ENCODE measurements at places on chromosomes 7 and 10.

- no peak for DNase-seq
Measured at GRCh38 chr7:92336662-92337340, 91.0 kb downstream of the ANKIB1 start.

- DNase-seq = no peak
Measured at GRCh38 chr10:26491934-26492333, 53.8 kb downstream of the APBB1IP start.

DNA sequence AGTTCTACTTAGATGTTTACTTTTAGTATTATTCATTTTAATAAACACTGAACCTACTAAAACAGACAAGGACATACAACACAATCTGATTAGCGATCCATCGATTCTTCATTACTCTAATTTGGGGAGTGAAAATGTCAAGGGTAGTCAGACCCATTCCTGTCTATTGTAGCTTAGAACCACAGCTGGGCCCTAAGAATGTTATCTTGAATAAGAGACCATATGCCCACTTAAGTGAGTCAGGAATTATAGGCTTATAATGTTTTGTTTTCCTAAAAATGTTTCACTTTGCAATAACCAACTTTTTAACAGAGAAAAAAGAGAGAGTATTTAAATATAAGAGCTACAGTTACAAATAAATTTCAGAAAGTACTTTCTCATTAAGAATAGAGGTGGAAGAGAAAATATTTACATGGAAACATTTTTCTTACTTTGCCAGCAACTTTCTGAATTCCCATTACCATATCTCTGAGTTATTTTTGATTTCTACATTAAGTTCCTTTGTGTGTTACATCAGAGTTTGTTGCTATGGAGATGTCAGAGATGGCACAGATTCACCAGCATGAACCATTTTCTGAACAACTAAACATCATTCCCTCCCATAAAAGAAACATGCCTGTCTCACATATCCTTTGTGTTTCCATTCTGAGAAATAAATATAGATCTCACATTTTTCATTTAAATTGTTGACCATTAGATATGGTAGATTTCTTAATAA, 75.4 kb upstream of the SLC13A1 start:
- no peak for DNase-seq

GRCh38 chr10:43795639-43796038, 147.0 kb upstream of the ZNF32 start:
- DNase-seq = no peak

DNA sequence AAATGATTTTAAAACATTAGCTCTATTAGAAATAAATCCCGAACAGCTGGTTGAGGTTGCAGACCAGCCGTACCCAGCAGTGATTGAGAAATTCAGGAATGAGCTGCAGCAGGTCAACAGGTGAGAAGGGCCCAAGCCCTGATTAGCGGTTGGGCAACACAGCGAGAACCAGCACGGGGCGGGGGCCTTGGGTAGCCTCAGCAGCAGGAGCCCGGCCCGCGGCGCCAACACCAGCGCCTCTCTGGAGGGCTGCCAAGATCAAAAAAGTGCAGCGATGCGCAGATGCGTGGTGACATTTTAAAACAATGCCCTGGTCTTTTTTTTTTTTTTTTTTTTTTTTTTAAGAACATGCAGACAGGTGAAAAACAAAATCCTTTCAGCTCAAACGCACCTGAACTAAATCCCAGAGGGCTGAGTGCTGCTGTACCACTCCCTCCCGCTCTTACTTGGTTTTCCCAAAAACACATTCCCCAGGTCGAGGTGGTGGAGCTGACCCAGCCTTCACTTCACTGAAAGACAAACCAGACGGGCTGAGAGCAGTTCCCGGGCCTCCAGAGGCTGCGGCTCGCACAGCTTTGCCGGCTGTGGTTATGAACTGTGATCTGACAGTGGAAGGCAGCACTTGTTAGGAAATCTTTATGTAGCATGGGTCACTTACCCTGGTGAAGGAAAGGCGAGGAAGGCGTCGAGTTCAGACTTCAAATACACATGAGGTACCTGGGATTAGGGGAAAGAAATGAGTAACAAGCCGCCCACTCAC, 579.4 kb downstream of the SDK1 start:
- DNase-seq = no peak

- DNase-seq = no peak
Measured at GRCh38 chr10:59771162-59771807, 18.0 kb upstream of the MRLN start.

DNA sequence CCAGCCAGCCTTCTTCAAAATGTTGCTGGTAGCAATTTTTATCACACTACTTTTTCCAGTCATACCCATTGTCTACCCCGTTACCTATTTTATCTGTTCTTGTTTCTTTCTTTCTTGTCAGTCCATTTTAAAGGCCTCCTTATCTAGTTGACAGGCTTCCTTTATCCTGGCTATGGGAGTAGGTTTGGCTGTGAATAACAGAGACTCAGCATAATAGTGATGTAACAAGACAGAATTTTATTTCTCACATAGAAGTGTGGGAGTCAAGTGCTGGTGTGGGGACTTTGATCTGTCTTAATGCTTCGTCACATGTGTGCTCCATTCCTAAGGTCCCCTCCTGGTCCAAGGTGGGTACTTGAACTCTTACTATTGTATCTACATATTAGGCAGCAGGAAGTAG, 283.6 kb downstream of the EXOC4 start:
- DNase-seq = no peak

DNA sequence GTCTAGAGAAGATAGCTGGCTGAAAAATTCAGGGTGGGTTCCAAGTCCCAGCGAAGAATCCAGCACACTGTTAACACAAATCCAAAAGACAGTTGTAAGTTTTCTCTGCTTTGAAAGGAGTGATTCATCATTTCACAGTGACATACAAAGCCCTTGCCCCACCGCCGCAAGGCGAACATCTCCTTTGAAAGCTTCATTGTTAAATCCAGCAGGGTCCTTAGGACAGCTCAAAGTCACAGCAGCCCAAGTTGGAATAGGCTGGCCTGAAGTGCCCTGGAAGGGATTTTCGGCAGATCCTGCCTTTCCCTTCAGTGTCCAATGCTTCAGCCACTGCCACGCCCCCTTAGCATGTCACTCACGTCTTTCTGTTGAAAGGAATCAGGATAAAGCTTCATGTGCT, 526.1 kb downstream of the CALN1 start:
- no peak for DNase-seq

DNA sequence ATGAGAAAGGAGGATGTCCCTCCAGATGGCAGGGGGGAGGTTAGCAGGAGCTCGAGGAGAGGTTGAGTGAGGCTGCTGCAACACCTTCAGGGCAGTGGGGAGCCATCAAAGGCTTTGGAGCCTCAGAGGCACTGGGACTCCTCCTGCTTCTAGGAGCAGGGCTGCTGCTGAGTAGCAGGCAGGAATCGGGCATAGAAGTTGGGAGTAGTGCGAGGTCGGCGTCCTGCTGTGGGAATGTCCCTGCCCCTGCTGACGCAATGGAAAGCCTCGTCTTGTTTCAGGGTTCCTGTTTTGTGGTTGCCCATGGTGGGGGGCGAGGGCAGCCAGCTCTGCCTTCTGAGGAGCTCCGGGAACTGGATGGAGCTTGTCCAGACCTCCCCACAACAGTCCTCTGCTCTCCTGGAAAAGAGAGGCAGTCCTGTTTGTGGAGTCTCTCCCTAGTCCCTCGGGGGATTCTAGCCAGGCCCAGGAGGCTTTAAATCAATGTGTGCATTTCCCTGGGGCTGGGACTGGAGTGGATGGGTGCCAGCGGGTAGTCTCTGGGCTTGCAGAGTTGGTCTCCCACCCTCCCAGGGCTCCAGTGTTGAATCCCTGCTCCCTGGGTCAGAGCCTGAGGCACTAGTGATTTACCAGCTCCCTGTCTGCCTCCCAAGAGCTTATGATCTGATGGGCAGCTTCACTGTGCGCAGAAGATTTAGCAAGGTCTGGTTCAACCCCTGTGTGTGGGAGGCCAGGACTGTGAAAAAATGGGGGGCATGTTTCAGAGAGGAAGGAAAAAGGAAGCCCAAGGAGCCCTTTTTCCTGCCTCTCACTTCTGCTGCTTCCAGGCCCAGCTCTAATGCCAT, 98.7 kb upstream of the PPIF start:
- no peak for DNase-seq

DNA sequence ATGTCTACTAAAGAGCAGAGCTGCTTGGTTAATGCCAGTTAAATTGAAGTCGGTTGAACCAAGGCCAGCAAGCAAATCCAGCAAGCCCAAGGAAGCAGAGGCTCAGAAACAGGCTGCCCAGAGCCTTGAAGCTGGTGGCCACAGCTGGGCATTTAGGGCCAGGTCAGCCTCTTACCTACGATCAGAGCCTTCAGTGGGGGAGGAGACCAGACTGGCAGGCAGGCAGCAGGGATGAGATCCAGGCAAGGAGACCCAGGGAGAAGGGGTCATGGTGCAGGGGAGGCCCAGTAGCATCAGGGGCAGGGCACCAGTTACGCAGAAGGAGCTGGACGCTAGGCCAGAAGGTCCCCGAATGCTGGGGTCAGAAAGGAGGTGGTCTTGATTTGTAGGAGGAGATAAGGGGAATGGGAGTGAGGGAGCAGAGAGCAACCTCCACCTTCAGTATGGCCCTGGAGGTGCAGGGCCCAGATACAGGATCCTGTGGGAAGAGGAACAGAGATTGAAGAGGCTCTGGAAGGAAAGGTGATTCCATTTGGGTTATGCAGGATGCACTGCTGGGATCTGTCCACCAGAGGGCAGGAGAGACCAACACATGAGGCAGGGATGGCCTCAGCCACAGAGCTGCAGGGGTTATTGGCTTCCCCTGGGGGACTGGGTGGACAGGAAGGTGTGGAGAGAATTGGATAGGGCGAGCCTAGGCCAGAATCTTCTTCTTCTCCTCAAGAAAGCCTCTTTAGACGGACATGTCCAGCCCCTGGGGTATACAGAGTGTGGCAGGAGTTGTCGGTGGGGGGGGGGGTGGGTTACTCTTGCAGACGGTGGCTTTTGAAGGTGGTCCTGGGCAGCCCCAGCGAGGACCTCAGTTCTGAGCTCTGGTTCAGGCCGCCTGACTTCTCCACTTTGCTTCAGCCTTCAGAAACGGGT, 132.6 kb upstream of the PODXL start:
- DNase-seq = no peak

- no peak for DNase-seq
Measured at GRCh38 chr10:61961278-61961677, 59.8 kb downstream of the ARID5B start.

DNA sequence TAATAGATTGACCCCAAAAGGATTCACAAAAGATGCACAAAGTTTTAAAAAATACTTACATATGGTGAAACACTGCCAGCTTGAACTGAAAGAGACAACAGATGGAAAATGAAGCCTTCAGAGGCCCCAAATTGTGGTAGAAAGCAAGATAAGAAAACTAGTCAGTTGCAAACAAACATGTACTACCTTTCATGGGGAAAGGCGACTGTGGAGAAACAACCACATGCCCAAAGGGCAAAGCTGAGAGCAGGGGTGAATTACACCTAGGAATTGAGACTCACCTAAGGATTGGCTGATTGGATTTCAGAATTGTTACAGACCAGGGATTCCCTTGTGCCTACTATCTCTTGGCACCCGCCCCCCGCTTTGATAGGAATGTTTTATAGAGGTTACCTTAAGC, 13.1 kb downstream of the EPC1 start:
- DNase-seq = no peak

DNA sequence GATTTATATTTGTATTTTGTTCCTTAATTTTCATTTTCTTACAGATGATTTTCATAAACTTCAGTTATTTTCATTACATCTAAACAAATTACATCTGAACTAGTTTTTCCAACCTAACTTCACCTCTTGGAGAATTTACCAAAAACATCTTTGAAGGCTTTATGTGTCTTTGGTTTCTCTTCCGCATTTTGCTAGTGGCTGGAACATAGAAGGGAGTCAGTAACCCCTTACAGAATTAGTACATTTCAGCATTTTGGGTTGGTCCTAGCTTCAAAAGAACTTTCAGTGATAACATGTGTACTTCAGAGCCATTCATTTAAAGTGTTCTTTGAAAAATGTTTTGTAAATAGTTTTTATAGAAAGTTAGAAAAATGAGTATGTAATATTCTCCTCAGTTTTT, 169.8 kb upstream of the MTPN start:
- no peak for DNase-seq

- DNase-seq = no peak
Measured at GRCh38 chr10:75838486-75838885, 407.1 kb downstream of the LRMDA start.

DNA sequence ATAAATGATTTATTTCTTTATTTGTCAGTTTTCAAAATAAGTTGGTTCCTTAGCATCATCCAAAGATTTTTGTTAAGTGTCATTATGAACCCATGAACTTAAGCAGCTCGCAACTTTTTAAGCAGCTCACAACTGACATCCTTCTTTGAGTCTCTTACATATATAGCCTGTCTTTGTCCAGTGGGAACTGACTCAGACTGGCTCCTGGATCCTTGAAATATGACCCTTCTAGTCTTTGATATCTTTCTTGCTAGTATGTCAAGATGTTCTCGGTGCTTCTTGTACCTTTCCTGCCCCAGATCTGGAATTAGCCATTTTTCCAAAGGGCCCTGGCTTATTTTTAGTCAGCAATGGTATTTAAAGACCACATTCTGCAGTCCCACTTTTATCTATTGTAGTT, 53.9 kb upstream of the ARID5B start:
- no peak for DNase-seq

DNA sequence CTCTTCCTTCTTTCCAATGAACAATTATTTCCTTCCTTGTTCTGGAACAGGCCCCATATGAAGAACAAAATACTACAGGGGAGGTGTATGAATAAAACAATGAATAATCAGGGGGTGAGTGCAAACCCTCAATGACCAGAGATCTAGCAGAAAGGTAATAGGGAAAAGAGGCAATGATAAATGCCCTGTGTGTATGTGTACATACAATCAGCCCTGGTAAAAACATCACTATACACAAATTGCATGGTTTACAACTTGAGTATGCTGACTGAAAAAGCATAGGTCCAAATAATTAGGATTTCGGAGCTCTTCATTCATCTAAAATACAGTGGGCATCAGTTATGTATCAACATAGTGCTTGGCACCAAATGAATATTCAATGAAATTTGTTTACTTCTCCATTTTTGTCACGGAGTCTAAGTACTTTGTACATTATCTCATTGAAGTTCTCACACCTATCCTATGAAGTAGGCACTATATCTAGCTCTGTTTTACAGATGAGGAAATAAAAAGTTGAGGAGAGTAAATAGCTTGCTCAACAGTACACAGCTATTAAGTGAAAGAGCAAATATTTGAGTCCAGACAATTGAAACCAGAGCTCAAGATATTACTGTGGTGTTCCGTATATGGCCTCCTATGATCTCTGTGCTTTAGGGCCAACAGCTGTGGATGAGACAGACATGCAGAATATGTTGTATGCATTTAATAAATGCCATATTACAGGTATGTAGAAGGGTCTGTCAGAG, 1065.4 kb downstream of the SORCS3 start:
- no peak for DNase-seq

GRCh38 chr10:4107285-4107851, 322.4 kb upstream of the KLF6 start:
- DNase-seq = no peak

- DNase-seq = no peak
Measured at GRCh38 chr10:110860576-110861241, 11.0 kb upstream of the PDCD4 start.

GRCh38 chr10:49562893-49563292, 24.0 kb upstream of the ERCC6 start:
- no peak for DNase-seq

Measured in stimulated activated CD4-positive, alpha-beta T cell treated with anti-CD3 and anti-CD28 coated beads, Interleukin-1b, Interleukin-23, amount 100 ng/mL, for 1 hour (primary cell).